Stimulated activated CD4-positive, alpha-beta T cell treated with anti-CD3 and anti-CD28 coated beads, Interleukin-2, amount 100 ng/mL, for 48 hours (primary cell): ENCODE measurements at places on chromosomes 1 and 21.

- DNase-seq = no peak
Observed at GRCh38 chr21:32173121-32173724, 105.6 kb downstream of the MIS18A start.

- DNase-seq = no peak
Observed at GRCh38 chr1:4150262-4150661, 250.2 kb upstream of the C1orf174 start.

GRCh38 chr1:98371764-98372163 lies 289.8 kb upstream of the SNX7 start:
- DNase-seq = no peak

GRCh38 chr1:118244194-118244593 lies 59.2 kb upstream of the SPAG17 start:
- DNase-seq = no peak

DNA sequence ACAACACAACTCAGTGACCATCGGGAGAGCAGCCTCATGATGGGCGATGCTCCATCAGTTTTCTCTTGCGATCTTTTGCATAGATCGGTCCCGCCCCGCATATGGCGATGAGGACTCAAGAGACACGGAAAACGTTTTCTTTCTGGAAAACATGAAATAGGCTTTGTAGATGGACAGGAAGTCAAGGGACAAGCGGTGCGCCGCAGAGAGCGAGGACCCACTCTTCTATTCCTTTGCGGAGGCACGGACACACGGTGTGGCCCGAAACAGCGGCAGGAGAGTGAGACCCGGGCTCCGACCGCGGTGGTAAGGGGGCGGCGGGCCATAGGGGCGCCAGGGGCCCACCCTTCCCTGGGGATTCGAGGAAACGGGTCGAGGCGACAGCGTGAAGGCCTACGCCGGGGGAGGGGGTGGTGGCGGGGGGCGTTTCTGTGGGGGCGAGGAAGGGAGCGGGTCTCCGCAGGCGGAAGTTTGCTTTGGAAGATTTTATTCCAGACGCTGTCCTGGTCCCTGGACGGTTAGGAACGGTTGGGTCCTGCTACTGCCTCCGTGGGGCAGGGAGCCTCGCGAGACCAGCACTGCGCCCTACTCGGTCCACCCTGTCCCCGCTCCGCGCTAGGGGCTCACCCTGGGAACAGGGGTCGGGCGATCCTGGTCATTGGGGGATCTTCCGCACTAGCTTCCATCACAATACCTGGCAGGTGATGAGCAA lies 796 bp upstream of the TDRKH start:
- no peak for DNase-seq

GRCh38 chr1:236027104-236027503 lies 37.8 kb downstream of the NID1 start:
- DNase-seq = no peak

- no peak for DNase-seq
Observed at GRCh38 chr1:202805886-202806844, 2.1 kb downstream of the KDM5B start.

DNA sequence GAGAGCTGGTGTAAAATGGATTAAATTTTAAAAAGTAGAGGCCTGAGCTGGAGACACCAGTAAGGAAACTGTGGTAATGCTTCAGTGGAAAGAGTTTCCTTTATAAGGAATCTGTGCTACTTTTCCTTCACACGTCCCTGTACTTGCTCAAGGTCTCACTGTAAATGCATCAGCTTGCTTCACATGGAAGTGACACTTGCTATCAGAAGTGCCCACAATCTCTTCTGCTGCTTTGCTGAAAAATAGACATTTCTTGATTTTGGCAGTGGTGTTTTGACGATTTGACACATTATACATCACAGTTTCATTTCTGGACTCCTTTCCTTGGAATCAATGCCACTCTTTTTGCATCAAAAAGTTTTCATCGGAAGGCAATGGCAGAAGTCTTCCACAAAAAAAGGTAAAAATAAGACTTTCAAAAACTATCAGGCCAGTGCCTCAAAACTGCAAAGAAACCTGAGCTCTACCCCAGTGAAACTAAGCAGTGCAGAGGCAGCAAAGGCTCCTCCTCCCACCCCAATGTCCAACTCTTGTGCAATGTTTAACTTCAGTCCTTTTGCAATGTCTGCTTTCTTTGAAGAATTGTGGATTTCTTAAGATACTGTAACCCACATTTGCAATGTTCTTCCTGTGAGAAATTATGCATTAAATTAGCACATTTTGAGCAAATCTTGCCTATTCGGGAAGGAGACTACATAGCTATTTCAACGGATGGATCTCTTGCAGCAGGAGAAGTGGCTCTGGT lies 18.4 kb upstream of the TSPAN2 start:
- DNase-seq = no peak

DNA sequence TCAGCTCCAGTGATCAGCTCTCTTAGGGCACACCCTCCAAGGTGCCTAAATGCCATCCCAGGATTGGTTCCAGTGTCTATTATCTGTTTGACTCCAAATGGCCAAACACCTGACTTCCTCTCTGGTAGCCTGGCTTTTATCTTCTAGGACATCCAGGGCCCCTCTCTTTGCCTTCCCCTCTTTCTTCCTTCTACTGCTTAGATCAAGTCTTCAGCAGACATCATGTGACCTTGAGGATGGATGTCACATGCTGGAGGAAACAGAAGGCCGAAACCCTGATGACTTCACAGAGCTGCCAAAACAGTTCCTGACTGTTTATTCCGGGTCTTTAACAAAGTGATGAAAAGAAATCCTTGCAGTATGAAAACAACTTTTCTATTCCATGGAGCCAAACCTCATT lies 24.4 kb upstream of the WDR26 start:
- no peak for DNase-seq

DNA sequence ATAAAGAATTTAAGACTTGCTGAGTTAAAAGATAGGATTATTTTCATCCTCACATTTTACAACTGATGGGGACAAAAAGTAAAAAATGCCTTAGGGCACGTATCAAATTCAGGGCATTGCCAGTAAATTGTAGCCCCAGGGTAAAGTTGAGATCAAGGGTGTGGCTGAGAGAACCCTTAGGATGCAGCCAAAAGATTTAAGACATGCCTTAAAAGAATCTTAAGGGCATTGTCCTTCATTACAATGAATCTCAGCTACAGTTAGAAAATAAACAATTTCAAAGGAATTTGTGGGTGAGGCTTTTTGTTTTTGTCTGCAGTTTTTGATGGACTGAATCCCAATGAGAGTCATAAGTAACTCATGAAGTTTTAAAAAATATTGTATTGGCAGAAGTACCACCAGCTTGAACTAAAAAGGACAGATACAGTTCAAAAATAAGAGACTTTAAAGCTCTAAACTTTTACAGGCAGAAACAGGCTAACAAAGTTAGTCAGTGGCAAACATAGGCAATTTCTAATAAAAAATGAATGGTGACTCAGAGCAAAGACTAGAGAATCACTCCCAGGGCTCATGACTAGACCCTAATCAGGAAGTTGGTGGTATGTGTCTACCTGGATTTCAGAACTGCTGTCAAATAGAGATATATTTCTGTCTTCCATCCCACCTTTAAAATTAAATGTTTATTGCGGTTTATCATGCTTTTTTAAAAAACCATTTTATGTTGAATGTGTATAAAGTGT lies 165.1 kb upstream of the SNX7 start:
- no peak for DNase-seq

- no peak for DNase-seq
Observed at GRCh38 chr1:156376958-156377919, 8.2 kb downstream of the RHBG start.

DNA sequence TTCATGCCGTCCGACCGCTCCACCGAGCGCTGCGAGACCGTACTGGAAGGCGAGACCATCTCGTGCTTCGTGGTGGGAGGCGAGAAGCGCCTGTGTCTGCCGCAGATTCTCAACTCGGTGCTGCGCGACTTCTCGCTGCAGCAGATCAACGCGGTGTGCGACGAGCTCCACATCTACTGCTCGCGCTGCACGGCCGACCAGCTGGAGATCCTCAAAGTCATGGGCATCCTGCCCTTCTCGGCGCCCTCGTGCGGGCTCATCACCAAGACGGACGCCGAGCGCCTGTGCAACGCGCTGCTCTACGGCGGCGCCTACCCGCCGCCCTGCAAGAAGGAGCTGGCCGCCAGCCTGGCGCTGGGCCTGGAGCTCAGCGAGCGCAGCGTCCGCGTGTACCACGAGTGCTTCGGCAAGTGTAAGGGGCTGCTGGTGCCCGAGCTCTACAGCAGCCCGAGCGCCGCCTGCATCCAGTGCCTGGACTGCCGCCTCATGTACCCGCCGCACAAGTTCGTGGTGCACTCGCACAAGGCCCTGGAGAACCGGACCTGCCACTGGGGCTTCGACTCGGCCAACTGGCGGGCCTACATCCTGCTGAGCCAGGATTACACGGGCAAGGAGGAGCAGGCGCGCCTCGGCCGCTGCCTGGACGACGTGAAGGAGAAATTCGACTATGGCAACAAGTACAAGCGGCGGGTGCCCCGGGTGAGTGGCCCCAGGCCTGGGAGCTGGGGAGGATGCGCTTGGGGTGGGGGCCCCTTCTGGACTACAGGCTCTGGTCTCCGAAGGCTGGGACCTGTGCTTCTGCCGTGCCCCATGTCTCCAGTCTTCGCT lies 1.1 kb downstream of the SKI start:
- DNase-seq = no peak

- no peak for DNase-seq
Observed at GRCh38 chr1:182374101-182374834, 17.3 kb downstream of the GLUL start.

- DNase-seq = no peak
Observed at GRCh38 chr1:48576565-48576964, 104.6 kb upstream of the SPATA6 start.

DNA sequence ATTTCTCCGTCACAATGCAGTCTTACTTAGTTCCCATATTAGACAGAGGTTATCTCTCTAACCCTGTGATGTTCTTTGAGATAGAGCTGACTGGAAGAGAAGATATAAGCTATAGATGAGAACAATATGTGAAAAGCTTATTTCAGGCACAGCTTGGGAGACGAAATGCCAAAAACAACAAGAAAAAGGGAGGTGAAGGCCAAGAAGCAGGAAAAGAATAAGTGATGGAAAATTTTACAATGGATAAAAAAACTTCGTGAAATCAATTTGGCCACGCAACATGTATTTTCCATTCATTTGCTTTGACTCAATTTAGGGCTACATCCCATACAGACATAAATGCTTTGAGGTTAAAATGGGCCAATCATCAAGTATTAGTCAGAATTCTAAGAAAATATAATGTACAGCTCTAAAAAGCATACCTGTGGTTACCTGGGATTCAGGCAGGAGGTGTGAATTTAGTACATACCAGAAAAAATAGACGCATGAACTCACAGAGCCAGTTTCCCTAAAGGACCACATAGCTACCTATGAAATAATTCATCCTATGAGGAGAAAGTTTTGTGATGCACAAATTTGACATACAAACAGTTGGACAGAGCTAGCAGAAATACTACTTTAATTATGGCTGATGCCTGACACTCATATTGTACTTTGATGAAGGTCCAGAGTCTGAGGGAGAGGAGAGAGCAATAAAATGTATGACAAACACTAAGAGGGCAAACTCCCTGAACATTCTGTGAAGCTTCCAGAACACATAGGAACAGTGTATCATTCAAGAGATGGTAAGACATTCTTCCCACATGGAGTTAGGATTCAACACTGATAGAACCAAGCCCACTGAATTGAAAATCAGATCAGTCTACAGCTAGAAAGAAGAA lies 12.1 kb downstream of the RGS1 start:
- no peak for DNase-seq

DNA sequence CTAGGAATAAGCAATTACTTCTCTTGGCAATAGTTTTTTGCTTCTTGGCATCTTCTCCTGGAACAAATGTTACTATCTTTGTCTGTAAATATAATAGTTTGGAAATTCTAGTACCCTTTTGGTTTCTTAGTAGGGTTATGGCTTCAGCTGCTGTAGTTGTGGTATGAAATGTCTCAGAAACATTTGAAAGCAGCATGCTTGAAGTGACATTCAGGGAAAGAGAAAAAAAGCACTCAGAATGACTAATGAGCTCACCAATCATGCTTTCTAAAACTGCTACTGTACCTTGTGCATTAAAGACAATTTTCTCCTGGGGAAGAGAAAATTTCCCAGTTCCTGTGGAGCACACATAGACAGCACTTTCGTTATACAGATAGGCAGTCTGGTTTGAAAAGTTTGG lies 21.0 kb downstream of the NUP133 start:
- DNase-seq = no peak

GRCh38 chr21:41973427-41973831 lies 19.6 kb upstream of the C2CD2 start:
- no peak for DNase-seq

DNA sequence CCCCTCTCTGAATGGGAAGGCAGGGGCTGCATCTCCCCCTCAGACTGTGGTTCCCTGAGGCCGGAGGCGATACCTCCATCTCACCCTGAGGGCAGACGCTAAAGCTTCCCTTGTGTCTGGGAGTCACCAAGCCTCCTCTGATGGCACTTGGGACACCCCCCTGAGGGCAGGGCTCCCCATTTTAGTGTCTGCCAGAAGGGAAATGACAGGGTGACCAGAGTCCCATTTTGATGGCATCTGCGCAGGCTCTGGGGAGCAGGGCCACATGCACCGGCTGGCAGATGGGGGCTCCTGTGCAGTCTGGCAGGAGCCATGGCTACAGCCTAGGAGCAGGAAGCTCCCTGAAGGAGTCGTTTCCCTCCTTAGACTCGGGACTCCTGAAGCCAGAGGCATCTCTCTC lies 1.7 kb downstream of the S100A2 start:
- DNase-seq = no peak
